ENCODE measurements at places on chromosomes 6 and 20.

GRCh38 chr6:166515072-166515810, 71.2 kb downstream of the RAMACL start:
- DNase-seq = peak; percentile 65

- no peak for DNase-seq
Measured at GRCh38 chr6:29227235-29227634, 56.5 kb downstream of the OR2J2 start.

DNA sequence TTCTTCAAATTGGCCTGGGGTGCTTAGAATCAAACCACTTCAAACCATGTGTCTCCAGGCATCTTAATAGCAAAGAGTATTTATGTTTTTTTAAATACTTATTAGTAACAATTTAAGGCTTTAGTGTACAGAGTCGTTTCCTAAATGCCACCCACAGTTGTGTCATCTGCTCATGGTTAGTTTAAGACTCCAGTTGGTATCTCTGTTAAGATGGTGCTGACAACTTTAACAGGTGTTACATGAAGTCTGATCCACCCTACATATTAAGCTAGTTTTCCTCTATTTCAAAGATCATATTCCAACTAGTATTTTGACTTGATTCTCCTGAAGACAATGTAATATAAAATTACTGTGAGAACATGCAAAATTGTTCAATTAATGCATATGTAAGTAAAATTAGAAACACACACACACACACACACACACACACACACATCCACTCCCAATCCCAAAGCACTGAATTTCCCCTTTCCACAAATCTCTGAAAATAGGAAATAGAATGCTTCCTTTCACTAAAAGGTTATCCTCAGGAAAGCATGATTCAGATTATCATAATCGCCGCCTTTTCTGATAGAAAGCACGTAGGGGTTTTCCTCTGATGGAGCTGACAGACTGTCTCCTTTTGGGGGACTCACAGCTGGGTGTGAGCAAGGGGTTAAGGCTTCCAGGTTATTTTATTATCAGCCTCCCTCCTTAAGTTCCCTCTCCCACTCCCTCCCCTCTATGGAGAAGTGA, 10.5 kb downstream of the CNKSR3 start:
- no peak for DNase-seq

DNA sequence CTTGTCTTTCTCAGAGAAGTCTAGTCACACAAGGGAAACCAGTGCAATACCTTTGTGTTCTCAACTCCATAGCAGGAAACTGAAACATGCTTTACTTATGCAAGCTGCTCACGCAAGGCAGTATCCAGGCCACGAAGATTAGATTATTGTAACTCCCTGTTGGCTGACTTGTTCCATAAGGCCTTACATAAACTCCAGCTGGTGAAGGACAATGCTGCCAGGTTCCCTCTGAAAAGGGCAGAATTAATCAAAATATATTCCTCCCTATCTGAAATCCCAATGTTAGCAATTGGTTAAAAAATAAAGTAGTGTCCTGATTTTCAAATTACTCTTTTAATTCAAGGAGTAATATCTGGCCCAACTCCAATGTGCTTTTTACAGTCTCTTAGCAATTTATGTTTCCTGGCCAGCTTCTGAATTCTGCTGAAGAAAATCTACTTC, 966.6 kb downstream of the HACE1 start:
- no peak for DNase-seq

DNA sequence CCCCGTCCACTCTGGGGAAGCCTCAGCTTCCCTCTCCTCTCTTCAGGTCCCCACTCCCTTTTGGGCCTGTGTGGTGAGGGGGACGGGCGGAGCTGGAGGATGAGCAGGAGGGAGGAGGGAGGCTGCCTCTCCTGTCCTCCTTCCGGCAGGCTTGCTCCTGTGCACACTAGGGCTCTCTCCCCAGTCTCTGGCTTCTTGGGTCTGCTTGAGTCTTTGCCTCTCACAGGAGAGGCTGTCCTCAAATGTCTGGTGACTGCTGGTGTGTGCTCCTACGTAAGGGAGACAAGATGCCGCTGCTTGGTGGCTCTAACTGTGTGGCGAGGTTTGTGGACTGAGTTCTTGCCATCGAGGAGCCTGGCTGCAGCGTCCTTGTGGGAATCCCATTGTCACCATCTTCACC, 8.8 kb upstream of the SMOC2 start:
- no peak for DNase-seq

DNA sequence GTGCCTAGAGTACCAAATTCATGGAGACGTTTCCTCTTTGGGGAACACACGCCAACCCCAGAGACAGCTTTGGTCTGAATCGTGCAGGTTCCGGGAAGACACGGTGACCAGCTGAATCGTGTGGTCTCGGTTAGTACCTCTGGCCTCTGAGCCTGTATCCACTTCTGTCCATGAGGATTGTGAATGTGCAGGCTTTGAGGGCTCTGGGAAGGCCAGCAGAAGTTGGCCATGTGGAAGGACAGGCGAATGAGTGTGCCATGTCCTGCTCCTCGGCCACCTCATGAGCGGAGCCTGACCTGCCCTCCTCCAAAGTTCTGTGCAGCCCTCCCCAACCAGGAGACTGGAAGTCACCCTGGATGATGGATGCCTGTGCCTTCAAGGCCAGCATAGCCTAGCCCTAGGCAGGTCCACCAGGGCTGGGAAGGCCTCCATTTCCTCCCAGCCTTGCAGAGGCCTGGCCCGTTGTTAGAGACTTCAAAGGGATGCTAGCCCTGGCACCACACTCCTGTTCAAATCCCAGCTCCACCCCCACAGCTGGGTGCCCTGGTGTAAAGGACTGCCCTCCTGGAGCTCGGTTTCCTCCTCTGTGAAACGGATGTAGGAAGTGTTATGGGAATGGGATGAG, 1.7 kb upstream of the TMEM74B start:
- DNase-seq = no peak

DNA sequence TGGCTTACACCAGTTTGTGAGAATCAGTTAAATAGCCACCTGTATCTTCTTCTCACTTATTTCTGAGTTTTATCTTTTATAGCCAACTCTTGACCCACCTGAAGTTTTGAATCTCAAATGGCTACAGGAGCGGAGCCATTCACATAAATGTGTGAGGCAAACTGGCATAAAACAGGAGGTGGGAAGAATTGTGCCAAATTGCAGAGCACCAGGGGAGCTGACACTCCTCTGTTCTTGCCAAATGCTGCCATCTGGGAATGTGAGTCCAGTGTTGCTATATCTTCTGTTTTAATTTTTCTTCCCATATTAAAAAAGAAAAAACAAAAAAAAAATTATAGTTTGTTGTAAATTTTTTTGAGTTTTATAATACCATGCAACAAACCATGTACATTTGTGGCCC, 17.0 kb upstream of the RNF146 start:
- no peak for DNase-seq

GRCh38 chr6:51678905-51679620, 408.4 kb downstream of the PKHD1 start:
- DNase-seq = no peak

GRCh38 chr6:135692426-135692825, 159.1 kb upstream of the PDE7B start:
- DNase-seq = no peak

GRCh38 chr6:131255911-131256310, 120.6 kb downstream of the AKAP7 start:
- DNase-seq = no peak

DNA sequence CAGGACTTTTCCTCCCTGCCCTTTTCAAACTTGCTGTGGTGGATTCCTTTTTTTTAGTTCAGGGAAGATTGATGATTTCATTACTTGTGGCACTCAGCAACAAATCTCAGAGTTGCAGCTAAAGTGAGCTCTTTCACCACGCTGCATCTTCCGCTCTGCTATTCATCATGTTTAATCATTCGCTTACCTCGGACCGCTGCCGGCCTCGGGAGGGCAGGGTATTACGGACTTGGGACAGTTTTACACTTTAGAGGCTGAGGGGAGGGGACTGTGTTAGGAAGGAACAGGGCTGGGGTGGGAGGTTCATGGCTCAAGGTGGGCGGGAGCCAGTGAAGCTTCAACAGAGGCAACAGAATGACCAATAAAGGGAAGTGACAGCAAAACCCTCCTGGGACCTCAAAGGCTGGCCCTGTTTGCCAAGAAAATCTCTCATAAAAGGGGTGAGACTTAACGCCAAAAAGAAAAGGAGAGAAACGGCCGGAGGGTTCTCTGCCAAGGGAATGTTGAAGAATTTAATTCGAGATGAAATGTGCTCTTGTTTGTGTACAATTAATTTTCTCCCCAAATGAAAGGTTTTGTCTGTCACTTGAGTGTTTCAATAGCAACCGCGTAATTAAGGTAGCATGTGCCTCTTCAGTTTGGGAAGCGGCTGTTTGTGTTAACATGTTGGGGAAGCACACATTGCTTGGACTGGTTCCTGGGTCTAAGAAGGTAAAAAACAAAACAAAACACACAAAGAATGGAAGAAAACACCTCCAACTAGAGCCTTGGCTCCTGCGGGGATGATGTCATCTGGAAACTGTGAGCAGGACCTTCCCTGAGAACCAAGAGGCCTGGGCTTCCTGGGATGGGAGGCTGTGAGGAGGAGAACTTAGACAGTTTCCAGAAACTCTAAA, 72.5 kb upstream of the SULF2 start:
- DNase-seq = no peak

- DNase-seq = no peak
Measured at GRCh38 chr20:51749674-51750036, 18.5 kb downstream of the ATP9A start.

DNA sequence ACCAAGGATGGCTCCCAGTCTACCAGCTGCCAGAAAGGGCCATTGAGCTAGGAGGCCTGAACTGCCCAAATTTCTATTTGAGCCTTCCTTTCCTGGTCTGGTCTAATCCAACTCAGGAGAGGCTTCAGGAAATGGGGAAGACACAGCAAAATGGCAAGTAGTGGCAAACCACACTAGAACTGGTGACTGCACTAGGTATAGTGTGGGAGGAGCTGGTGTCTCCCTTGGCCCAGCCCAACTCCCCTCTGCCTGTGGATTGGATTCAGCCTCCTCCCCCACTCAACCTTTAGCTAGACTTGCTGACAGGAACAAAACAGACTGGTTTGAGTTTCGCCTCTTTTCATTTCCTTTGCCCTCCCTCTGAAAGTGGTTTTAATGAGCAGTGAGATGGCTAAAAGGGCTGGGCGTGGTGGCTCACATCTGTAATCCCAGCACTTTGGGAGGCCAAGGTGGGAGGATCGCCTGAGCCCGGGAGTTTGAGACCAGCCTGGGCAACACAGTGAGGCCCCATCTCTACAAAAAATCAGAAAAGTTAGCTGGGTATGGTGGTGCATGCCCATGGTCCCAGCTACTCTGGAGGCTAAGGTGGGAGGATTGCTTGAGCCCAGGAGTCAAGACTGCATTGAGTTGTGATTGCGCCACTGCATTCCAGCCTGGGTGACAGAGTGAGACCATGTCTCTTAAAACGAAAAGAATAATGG, 17.5 kb downstream of the MRPS18A start:
- DNase-seq = peak; percentile 9

Measured in stimulated activated CD8-positive, alpha-beta memory T cell treated with anti-CD3 and anti-CD28 coated beads, Interleukin-15, amount 100 ng/mL, for 48 hours (primary cell).